ENCODE measurements at places on chromosomes 1 and 21.

DNA sequence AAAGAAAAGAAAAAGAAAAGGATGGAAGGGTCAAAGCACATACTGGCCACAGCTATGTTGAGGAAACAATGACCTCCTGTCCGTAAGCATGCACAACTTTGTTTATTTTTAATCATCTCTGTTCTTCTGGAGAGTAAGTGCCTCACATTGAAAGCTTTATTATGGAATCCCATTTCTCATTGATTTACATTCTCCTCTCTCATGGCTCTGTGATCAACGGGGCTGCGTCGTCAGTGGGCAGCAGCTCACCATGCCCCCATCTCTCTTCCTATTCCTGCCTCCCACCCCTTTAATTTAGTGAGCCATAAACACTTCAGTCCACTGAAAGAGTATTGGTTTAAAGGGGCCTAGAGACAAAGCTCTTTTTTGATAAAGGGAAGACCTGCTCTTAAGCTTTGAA is 98.9 kb downstream of the KAZN start:
- DNase-seq, result no peak

DNA sequence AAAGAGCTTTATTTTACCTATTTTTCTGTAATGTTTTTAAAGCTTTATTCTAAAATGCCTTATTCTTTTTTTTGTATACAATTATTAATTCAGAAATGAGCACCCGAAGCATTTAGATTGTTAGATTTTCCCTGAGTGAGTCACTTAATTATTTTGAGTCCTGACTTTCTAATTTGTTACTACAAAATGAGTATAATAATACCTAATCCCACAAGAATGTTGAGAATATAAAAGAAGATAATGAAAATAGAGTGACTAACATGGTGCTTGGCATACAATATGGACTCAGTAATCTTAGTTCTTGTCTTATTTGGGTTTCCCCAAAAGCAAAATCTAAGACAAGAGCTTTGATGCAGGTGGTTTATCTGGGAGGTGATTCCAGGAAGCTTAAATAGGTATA is 142.2 kb downstream of the LHX8 start:
- no peak for DNase-seq

GRCh38 chr1:198986442-198986841 is 347.6 kb downstream of the PTPRC start:
- no peak for DNase-seq

- peak; percentile 70 for DNase-seq
Observed at GRCh38 chr1:198678901-198679329, 40.1 kb downstream of the PTPRC start.

DNA sequence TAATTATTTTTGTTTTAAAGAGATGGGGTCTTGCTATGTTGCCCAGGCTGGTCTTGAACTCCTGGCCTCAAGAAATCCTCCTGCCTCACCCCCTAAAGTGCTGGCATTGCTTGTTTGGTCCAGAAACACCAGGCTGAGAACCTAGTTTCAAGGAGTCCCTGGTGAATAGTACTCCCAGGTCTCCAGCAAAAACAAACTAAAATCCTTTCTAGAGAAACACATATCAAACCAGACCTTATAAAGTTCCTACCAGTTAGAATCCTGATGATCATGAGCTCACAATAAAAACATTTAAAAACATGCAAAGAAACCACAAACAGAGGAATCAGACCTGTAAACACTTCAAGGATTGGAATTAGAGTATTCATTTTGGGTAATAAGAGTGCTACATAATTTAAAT is 34.4 kb upstream of the PADI1 start:
- DNase-seq, result no peak

DNA sequence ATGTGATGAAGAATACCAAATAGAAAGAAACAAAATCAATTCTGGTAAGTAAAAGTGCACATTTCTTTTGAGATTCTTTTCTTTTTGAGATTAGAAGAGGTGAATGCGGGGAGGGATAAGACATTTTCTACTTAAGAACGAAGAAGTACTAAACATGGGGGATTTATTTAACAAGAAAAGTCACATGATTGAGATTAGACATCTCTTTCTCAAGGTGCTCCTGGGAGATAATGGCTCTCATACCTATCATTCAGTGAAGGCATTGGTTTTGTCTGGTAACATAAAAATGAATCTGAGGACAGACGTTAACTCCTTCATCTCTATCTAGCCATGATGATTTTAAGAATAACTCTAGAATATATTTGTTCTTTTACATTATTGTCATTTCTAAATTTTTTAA is 147.9 kb upstream of the SAMSN1 start:
- no peak for DNase-seq

GRCh38 chr1:94329276-94329675 is 88.9 kb upstream of the ABCD3 start:
- DNase-seq, result no peak

GRCh38 chr1:69777423-69777822 is 209.7 kb downstream of the LRRC7 start:
- DNase-seq, result no peak

DNA sequence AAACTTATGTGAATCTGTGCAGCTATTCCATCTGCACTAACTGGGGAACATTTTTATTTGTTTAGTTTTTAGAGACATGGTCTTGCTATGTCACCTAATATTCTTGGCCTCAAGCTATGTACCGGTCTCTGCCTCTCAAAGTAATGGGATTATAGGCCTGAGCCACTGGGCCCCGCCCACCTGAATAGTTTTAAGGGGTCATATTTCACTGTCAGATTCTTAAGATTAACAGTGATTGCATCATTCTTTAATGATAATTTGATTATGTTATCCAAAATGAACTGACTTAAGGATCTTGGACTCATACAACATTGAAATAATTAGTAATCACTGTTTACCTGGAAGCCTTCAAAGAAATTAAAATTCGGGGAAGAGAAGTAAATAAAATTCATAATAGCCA is 12.6 kb upstream of the KLF18 start:
- DNase-seq, result no peak

DNA sequence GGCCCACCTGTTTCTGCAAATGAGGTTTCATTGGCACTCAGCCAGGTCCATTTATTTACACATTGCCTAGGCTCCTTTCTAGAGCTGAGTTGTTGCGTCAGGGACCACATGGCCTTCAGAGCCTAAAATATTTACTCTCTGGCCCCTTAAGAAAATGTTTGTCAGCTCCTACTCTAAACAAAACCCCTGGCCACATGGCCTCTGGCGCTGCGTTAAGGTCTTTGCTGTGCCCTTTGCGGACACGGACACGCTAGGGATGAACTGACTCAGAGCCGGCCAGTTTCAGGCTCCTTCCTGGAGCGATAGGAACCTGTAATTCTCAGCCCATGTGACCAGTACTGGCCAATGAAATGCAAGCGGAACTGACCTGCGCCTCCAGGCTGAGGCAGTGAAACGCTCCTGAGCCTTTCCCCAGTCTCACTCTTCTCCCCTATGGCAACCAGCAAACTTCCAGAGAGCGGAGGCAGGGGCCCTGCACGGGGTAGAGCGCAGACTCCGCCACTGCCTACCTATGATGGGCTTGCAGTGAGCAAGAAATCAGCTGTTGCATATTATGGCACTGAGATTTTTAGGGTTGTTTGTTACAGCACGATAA is 160.3 kb downstream of the ETS2 start:
- no peak for DNase-seq

- no peak for DNase-seq
Observed at GRCh38 chr1:42137766-42138165, 15.4 kb upstream of the GUCA2B start.

DNA sequence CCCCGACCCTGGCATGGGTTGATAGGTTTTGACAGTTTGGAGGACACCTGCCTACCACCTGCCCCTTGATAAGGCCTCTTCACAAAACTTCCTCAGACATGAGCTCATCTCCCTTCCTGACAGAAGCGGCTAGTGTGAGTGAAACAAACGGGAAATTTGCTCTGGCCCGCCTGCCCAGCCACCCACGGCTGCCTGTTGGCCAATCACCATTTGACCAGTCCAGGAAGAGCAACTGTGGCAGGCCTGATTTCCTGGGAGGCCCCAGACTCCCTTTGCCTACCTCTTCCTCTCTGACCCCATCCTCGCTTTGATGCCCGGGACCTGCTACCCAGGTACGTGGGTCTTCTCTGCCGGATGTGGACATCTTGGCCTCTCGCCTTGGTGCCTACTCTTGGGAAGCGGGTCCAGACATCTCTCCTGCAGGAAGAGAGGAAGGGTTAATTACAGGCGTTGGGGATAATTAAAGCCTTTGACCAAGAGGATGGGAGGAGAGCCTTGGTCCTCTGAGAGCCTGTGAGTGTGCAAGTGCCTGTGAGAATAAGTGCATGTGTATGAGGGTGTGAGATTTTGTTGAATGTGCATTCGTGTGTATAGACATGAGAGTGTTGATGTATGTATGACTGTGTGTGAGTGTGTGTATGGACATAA is 1.1 kb upstream of the EPHA2 start:
- DNase-seq, result no peak

DNA sequence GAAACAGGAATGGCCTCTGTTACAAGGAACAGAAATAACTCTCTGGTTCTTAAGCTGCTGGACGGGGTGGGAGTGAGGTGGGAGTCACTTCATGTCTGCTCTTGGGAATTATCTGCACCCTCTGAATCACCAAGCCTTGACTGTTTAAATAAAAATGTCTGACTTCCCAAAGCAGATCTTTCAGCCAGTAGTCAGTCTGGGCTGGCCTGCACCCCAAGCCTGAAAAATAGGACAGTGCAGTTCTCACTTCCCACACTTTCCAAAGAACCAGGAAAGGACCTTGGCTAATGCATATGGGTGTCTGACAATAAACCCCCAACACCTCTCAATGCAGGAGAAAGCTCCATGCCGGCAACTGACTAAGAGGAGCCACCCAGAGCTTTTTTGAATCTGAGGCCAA is 796 bp downstream of the S100A7 start:
- no peak for DNase-seq

DNA sequence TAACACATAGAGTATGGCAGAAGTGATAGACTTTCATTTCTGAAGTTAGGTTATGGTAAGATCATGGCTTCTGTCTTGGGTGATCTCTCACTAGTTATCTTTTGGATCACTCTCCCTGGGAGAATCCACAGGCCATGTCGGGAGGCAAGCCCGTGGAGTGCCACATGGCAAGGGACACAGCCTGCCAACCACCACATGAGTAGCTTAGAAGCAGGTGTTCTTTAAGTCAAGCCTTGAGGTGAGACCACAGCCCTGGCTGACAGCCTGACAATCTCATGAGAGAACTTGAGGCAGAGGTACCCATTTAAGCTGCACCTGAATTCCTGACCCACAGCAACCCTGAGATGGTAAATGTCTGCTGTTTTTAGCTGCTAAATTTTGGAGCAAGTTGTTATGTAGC is 130.4 kb downstream of the KCNN3 start:
- peak; percentile 56 for DNase-seq

DNA sequence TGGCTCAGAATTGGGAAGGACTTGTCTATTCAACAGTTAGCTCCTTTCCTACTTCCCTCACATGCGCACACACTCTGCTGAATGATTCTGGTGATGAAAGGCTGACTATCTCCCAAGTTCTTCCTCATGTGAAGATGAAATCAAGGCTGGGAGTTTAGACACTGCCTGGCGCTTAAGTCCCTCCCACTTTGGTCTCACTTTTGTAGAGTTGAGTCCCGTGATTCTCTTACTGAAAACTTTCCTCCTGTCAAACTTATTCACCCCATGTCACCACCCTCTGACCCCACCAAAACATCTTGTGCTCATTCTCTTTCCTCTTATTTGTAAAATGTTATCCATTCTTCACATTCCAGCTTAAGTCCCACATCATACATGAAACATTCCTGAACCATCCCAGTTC is 8.4 kb upstream of the MRPS6 start:
- no peak for DNase-seq

GRCh38 chr1:166950156-166950555 is 25.2 kb downstream of the ILDR2 start:
- DNase-seq, result no peak

DNA sequence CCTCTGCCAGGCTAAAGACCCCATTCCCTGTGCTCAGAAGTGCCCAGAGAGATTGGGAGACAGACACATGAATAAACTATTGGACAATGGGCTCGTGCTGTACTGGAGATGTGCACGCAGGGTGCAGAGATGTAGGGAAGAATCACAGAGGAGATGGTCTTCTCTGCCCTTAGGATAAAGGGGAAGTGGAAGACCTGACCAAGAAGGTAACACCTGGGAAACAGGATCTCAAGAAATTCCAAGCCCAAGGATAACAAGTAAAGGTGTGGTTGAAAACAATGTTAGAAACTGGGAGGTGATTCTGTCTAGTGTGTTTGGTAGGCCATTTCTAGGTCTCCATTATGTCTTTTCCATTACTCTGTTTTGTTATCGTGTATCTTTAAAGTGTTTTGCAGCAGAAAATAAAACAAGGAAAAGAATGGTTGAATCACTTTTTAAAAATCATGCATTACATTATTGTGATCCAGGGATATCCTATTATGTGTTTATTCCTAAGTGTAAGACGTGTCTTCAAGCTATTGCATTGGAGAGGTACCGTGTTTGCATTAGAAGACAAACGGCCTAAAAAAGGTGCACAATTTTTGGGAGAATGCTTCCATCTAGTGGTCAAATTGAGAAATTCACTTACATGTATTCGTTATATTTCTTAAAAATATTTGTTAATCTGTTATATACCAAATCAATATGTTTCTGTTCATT is 40.8 kb upstream of the KCTD3 start:
- DNase-seq, result no peak

- peak; percentile 39 for DNase-seq
Observed at GRCh38 chr1:47677241-47677940, 239.5 kb downstream of the FOXD2 start.

- no peak for DNase-seq
Observed at GRCh38 chr1:238722812-238723211, 663.6 kb upstream of the CHRM3 start.

- no peak for DNase-seq
Observed at GRCh38 chr1:171636141-171636540, 14.1 kb downstream of the MYOCOS start.

GRCh38 chr1:43233631-43234030 is 36.2 kb upstream of the TMEM125 start:
- no peak for DNase-seq

GRCh38 chr1:51776408-51776807 is 102.1 kb downstream of the NRDC start:
- DNase-seq, result no peak

GRCh38 chr1:233704170-233704897 is 90.4 kb downstream of the KCNK1 start:
- no peak for DNase-seq

GRCh38 chr1:173195596-173196088 is 11.5 kb downstream of the TNFSF4 start:
- no peak for DNase-seq

DNA sequence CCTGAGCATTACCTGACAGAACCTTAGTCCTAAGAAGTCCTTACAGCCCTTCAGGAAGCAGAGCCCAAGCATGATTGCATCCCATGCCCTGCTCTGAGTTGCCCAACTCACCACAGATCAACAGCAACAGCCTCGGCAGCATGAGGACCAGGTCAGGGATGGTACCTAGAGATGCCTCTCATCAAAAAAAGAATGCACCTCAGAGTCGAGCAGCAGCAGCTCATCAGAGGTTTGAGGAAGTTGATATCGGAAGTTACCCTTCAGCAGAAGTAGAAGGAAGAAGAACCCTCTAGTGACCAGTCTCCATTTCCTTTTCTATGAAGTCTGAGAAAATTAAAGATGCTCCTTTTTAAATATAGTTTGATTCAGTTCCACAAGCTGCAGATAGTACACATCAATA is at the start of gene FCRL1:
FCRL1 (minus strand) TSS at position 225 of the 400 bp plus-strand sequence; CDS start at position 142, 83 bp downstream.
- no peak for DNase-seq

GRCh38 chr1:109595531-109595930 is 23.9 kb downstream of the GNAT2 start:
- DNase-seq, result no peak
